ENCODE measurements at places on chromosomes 2 and 18.

DNA sequence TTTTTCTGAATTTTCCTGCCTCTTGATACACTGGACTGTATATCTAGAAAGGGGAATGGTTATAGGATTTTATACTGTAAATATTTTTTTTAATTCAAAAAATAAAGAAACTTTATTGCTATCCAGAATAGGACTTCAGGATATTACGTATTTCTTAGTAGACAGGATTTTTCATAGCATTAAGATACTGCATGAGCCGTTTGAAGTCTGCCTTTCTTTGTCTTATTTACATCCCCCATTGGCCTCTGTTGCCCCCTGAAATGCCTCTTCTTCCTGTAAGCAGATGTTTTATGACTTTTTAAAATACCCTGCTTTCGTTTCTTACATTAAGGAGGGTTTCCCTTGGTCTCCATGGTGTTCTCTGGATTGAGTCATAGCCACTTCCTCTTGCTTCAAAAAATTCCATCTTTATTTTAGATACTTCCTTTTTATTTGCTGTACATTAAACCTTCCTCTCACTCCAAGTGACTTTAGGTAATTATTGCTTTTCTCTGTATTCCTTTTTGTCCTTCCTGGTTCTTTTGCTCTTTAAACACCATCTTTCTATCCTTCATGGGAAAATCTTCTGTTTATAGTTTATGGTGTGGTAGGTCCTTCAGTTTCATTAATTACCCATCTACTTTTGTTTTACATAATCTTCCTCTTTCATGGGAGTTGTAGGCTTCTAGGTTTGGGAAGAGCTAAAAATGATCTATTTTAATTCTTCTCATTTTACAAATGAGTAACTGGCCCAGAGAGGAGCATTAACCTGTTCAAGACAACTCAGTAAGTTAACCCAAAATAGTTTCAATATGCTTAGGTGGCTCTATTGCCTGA, 72.6 kb downstream of the ZNF532 start:
- DNase-seq, result no peak

DNA sequence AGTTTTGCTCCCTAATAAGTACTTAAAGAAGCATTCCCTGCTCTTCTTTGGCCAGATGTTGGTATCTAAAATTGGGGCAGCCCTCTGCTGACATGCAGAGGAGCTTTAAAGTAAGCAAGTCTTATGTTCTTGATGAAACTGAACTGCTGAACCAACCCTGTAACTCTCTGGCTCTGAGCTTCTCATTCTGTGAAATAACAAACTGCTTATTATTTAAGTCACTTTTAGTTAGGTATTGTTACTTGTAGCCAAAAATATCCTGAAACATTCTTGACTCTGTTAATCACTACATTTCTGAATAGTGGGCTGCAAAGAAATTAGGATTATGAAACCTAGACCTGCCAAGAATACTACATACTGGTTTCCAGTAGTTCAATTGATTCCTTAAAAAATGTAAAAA, 15.5 kb downstream of the PPP3R1 start:
- DNase-seq, result no peak

DNA sequence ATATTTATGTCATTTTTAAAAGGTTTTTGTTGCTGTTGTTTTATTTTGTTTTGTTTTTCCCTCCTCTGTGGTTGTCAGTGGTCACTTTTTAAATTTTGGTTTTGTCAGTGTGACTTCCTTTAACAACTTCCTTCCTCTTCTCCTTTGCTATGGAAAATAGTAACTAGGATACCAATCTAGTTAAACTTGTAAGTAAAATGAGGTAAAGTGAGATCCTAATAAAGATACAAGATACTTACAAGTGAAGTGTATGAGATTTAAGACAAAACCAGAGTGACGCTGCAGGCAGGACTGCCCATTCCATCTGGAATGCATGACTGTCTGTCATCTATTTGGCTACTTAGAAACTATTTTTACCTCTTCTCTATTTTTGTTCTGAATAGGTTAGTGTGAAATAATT, 30.6 kb upstream of the CREB1 start:
- no peak for DNase-seq

- no peak for DNase-seq
These were observed 135.1 kb upstream of the TFPI start for GRCh38 chr2:187689372-187689771.

DNA sequence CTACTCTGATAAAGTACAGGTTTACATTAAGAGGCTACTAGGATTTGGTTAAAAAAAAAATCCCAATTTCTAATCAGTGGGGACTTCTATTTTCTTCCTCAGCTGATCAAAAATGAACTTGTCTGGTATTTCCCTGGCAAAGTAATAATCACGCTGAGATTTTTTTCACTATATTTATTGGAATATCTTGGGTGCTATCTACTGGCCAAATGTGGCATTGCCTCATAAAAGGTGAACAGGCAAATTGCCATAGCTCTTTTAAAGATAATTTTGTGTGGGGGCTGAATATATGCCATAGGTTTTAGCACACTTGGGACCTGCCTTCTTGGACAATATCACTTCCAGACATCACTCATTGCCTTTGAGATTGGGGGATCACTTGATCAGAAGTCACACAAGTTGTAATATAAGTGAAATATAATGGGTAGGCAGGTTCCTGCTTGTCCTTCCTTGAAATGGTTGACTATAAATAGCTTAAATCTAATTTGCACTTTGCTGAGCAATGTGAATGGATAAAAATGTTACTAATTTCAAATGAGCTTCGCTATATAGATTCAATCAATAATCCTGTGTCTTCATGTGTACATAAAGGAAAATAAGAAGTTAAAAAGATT, 7.0 kb upstream of the NXPH2 start:
- DNase-seq, result no peak

DNA sequence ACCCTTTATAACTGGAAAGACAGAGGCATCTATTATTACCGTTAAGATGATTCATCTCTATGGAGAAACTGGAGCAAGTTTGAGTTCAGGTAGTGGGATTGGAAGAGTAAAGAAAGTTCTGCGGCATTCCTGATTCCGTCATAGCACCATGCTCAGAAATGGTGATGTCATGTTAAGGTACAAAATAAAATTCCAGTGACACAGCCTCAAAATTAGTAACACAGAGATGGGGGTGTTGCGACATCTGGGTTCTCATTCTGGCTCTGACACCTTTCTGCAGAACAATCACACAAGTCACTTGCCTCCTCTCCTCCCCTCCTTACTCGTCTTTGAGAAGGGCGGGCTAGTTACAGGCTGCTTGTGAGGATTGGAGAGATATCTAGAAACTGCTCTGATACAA, 105.7 kb downstream of the DPP10 start:
- DNase-seq, result no peak
